ENCODE measurements at places on chromosomes 5 and 9.

DNA sequence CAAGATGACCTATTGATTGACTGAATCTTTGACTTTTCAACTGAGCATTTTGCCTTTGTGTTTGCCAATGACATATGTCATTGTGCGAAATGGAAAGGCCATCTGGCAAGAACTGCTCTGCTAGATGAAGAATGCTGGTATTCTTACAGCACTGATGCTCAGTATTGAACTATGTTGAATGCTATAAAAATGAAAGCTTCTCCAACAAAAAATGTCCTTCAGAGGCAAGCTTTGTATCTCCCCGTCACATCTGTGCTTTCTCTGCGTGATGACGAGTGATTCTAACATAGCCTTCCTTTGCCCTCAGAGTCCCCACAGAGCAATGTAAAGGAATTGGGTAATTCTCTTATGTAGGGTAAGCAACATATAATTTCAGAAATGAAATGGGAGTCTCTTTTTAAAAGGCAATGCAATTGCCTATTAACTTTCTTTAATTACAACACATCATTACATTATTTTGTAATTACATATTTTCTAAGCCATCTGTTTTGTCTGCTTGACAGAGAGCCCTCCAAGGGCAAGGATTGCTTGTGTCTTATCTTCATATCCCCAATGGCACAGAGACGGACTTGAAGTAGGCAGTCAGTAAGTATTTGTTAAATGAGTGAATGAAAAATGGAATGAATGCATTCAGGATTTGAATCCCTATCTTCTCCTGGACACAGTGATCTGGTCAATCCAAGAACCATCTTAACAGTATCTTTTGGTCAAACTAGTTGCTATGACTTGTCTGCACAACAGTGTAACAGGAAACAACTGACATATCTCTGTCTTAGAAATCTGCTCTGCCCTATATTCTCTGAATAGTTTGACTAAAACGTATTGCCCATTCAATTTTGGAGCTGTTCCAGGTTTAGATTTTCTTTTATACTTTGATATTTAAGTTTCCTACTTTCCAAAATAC is 46.1 kb downstream of the ENC1 start:
- no peak for DNase-seq

GRCh38 chr5:72093824-72094223 is 13.5 kb upstream of the MAP1B start:
- DNase-seq: no peak

GRCh38 chr9:87725900-87726709 is at the start of gene CTSL:
Gene CTSL, plus strand, starts transcription at chr9:87726119. Its CDS starts 1,485 bp downstream, at chr9:87727604.
- no peak for DNase-seq

DNA sequence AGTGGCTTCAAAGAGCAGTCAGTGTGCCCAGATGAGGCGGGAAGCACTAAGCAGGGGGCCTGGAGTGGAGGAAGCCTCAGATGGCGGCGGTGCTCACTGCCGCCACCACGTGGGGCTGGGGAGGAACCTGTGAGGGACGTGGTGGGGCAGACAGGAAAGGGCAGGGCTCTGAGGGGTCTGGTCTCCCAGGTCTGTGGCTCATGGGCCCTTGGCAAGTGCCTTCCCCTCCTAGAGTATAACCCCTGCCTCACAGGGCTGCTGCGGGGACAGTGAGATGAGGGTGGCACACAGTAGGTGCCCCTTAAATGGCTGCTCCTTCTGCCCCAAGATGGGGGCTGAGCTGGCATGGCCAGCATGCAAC is 26.6 kb downstream of the NR5A1 start:
- no peak for DNase-seq

GRCh38 chr5:142087920-142088679 is 20.5 kb upstream of the NDFIP1 start:
- DNase-seq: no peak

DNA sequence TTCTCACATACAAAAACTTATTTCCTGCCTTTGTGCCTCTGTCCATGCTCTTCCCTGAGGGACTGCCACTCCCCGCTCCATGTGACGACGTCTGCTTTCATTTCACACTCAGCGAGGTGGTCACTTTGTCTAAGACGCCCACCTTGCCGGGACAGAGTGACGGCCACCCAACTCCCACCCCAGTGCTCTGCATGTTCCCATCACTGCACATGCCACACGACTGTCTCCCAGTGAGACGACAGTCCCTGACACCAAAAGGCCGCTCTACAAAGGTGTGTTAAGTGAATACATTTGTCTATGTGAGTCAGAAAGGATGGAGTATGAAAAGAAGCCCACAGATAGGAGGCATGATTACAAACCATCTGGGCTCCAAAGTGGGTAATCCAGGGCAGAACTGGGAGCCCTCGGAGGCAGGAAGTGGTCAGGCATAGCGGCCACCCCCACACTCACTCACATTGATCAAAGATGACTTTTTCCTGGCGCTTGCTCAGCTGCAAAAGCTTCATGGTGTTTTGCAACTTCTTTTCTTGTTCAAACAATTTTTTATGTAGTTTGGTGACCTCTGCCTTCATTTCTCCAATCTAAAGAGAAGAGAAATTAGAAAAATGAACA is 185.8 kb downstream of the CDK5RAP2 start:
- DNase-seq: no peak

DNA sequence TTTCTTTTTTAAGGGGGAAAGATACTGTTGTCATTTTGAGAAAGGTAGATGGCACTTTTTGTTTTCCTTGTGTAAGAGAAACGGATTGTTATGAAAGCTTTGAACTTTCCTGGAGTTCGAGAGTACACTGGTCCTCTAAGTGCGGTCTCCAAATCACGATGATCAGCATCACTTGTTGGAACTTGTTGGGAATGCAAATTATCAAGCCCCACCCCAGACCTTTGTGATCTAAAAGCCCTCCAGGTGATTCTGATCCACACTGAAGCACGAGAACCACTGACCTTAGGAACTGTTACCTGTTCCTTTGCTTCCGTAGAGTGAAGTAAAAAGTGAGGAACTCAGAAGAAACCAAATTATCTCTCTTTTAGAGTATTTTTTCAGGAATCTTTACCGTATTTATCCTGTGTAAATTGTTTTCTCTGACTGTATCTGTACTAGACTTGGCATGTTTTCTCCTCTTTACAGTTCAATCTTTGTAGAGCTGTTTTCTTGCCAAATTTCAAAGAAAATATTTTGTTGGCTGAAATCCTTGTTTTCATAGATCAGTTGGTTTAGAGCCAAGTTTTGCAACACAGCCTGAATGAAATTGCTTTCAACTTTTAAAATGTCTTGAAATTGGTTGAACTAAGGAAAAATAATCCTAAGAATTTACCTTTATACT is 4.0 kb downstream of the MAT2B start:
- DNase-seq: no peak

- no peak for DNase-seq
Measured at GRCh38 chr9:121439711-121440664, 59.7 kb downstream of the GGTA1 start.

GRCh38 chr9:8208465-8208864 is 408.9 kb upstream of the DMAC1 start:
- no peak for DNase-seq

DNA sequence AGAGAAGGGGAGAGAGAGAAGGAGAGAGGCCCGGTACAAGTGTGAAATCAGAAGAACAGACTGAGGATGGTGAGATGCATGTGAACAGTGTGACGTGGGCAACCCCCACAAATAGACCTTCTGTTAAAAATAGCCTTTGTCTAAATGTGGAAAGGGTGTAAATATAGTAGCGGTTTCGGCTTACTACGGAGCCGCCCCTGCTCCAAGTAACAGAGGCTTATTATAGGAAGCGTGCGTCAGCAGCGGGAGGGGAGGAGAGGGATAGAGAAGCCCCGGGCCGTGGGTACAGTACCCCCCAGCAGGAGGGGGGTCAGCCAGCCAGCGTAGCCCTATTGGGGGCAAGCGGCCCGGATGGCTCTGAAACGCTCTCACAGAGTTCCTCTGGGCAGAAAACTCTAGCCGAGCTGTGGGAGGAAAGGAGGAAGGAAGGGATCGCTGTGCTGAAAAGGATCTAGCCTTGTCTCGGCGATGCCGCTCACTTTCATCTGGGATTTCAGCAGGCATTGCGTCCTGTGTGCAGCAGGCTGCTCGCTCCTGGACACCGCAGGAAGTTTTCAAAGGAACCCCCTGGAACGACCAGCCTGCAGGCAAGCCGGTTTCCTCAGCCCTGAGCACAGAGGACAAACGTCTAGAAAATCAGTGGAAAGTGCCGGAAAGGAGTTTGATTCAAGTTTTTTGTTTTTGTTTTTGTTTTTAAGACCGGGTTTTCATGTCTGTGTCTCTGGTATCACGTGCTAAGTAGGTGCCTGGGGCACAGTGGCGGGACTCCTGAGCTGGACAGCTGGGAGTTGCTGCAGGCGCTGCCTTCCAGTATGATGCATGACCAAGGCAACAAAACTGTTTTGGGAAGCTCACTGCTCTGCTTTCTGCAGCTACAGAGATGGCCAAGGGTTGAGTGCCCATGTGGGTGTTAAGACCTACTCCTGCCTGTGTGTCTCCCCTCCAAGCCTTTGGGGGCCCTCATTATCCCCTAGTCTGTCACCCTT is 146.6 kb downstream of the SEC61B start:
- DNase-seq: no peak

GRCh38 chr5:150189728-150190502 is at the start of gene SLC6A7:
Gene SLC6A7, plus strand, starts transcription at chr5:150190062. Its CDS starts 266 bp downstream, at chr5:150190328.
- DNase-seq: no peak

GRCh38 chr5:172466062-172466461 is 11.7 kb upstream of the SH3PXD2B start:
- DNase-seq: no peak

GRCh38 chr5:157528036-157528632 is 47.4 kb downstream of the ADAM19 start:
- no peak for DNase-seq

GRCh38 chr9:37053684-37054362 is 19.8 kb upstream of the PAX5 start:
- DNase-seq: no peak

- no peak for DNase-seq
Measured at GRCh38 chr5:150801117-150801927, 22.8 kb downstream of the SMIM3 start.

GRCh38 chr9:90333226-90333625 is 309.4 kb downstream of the DIRAS2 start:
- no peak for DNase-seq

- DNase-seq: no peak
Measured at GRCh38 chr9:137865581-137866145, 11.9 kb upstream of the CACNA1B start.

GRCh38 chr5:14295610-14296009 is 152.5 kb downstream of the TRIO start:
- DNase-seq: no peak

- no peak for DNase-seq
Measured at GRCh38 chr5:159047086-159047485, 52.6 kb downstream of the EBF1 start.

DNA sequence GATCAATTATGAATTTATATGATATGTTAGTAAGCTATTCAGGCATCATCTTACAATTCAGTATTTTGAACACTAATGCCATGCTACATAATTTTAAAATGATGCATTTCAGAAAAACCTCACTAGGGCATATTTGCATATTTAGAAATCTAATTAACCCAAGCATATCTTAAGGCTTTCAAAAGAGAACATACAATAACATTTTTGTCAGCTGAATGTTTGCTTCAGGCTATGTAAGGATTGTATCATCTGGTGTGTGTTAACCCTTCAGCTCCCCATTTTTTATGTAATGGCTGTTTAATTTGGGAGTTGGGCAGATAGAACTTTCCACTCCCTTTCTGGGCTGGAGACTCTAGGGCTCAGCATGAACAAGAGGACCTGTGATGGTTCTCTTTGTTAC is 299.1 kb upstream of the EFNA5 start:
- DNase-seq: no peak

DNA sequence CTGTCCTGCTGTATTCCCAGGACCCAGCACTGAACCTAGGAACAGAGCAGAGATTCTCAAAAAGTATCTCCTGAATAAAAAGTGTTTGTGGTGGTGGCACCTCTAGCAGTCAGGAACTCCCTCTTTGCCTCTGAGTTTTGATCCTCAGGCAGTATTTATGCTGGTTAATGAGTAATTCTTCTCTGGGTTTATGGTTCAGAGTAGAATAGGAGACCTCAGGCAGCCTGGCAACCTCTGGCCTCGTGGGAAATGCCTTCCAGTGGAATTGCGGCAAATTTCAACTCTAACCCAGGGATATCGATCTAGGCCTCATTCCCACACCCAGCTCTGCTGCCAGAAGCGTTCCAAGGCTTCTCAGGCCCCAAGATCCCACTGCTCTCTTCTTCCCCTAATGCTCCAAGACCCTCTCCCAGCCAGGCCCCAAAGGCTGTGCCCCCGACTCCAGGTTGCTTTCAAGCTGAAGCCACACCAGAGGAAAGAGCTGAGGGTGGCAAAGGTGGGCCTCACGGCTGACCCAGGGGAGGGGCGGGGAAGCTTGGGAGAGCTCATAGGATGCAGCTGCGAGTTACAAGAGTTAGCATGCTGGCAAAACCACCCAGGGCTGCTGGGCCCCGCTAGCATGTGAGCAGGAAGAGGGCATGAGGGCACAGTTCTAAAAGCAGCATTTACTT is 10.9 kb upstream of the HDHD3 start:
- DNase-seq: no peak

DNA sequence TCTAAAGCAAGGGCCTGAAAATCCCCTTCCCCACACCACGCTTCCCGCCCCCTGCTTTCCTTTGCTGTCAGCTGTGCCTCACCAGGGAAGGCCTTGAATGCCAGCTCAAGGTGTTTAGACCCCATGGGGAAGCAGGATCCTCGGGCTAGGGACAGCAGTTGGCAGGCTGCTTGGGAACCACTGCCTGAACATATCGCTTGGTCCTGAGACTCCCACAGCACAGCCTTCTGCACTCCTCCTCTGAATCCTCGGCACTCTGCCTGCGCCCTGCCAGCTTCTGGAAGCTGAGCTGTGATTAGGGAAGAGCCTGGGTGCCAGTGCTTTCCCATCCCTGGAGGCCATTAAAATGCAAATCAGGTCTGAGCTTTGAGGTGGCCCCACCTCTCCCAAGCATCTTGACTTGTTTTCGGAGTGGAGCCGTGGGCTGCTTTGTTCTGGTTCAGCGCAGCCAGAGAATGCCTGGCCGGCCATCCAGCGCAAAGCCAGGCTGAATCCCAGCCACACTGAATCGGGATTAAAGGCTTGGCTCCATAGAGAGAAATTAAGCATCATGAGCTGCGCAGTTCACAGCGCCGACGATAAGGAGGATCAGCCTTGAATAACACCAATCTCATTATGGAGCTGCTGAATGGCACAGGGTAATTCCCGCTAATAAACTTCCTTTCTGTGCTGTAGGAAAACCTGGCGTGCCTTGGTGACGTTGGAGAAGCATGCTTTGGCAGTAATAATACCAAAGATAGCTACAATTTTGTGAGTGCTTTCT is 40.0 kb downstream of the AMBP start:
- no peak for DNase-seq

DNA sequence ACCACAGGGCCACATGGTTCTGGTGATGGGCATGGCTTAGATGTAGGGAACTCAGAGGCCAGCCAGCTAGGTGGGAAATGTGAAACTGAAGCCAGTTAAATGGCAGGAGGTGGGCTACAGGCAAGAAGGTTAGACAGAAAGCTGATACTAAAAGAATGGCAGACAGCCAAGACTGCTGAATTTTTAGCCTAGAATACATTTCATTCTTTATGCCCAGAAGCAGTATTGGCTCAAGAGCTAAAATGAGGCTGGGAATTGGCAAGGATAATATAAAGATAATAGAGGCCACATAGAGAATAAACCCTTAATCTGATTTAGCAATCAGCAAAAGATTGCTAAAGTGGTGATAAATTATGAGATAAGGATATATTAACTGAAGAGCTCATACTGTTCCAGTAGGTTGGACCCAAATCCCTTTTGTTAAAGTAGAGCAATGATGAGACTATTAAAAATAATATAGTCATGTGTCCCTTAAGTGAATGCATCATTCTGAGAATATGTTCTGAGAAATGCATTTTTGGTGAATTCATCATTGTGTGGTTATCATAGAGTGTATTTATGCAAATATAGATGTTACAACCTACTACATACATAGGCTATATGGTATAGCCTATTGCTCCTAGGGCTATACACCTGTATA is 234.3 kb downstream of the CHSY3 start:
- no peak for DNase-seq
